ENCODE measurements at places on chromosomes 6 and 20.

GRCh38 chr6:71913444-71914234, 27.3 kb downstream of the RIMS1 start:
- DNase-seq, result no peak

- no peak for DNase-seq
These were observed 31.4 kb downstream of the STK38 start for GRCh38 chr6:36515844-36516243.

GRCh38 chr6:43389730-43390295, 20.4 kb upstream of the ZNF318 start:
- no peak for DNase-seq

DNA sequence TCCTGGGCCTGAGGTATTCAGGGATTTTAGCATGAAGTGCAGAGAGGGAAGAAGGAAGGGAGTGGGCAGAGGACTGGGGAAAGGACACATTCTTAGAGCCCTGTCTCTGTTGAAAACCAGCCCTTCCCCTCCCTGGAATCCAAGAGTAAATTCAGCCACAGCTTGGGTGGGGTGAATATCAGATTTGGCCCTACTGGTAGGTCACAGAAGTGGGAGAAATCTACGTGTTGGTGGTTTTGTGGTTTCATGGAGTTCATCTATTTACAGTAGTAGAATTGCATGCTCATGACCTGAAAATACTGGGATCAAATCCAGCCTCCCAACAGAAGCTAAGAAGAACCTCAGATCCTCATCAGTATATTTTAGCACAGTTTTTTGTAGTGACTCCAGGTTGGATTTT, 404.4 kb downstream of the BMP2 start:
- DNase-seq, result no peak

- DNase-seq, result no peak
These were observed 228.0 kb upstream of the SYNDIG1 start for GRCh38 chr20:24241466-24241865.

DNA sequence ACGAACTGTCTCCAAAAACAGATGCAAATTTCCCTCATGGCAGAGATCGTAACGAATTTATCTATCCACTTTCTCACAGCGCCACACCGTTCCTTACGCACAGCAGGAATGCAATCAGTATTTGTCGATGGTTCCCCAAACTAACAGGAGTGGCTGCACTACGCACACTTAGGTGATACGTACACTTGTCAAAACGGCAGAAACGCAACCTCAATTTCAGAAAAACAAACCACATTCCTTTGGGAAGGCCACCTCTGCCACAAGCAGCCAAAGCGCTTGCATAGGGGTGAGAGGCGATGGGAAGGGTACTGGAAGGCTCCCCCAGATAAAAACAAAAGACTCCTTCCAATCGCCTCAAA, 638 bp downstream of the MDN1 start:
- no peak for DNase-seq

- DNase-seq, result no peak
These were observed 94.4 kb downstream of the TOX2 start for GRCh38 chr20:44008806-44009678.

DNA sequence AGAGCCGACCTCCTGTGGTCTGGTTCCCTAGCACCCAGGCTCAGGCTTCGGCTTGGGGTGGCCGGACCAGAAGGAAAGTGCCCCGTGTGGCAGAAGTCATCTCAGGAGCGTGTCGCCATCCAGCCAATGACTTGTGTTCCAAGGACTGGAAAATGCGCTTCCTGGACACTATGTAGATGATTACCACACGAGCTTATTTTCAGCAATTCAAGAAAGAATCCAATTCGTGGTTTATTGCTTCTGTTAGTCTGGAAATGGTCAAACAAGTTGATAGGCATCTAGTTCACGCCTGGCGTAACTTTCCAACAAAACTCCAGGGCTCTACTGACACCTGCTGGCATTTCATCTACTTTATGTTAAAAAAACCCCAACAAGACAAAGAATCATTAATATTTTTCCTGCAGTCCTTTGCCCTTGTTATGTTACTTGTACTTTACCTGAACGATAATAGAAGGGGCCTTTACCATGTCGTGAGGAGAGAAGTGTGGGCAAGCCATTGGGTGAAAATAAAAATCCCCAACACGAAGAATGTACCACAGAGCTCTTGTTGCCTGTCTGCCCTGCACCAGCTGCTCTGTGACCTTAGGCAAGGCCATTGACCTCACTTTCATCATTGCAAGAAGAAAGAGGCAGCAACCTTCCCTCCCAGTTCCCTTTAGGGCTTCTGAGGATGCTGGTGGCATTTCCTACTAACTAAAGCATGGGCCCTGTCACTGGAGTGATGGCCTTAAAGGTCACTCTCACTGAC, 154.7 kb upstream of the LAMP5 start:
- DNase-seq, result no peak

- DNase-seq, result no peak
These were observed 7.6 kb upstream of the HIVEP2 start for GRCh38 chr6:142952614-142953013.

DNA sequence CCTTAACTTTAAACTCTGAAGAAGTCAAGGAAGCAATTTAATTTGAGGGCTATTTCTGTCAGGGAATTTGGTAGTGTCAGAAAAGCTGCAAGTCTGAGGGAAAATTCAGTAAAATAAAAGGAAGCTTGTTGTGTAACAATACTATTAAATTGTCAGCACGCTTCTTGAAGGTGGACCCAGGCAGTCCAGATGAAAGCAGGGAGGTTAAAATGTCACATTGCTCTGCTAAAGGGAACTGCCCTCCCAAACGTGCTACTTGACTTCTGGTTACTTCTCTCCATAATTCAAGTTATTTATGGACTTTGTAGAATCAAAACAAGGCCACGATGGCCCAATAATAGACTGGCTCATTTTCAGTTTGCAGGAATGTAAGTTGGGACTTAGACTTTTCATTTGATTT, 28.2 kb upstream of the ARMC2 start:
- no peak for DNase-seq

DNA sequence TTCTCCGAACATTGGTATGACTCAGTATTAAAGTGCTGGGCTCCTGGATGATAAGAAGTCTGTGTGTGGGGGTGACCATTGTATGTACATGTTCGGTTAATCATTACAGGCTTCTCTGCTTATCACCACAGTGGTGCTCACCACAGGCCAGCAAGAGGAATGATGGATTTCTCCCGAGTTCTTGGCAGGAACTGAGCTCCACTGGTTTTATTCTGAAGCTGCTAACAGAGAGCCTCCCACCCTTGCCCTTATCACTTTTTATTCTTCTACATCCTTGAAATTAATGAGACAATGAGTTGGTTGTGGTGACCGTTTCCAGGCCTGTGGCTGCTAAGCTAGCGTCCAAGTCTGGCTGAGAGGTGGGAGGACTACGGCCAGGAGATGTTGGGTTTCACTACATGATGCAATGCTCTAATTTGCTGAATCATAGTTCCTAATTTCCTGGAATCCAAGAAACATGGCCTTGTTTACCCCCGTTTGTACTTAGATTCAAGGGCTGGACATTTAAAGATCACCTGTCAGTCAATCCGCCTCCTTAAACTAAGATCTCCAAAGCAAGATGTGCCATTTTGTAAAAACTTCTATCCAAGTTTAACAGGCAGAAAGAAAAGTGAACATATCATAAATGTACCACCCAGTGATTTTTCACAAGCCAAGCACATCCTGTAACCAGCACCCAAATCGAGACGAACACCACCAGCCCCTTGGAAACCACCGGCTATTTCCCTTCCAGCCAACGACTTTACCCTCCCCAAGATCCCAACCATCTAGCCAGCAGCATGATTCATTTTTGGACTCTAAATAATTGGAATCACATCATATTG, 172.5 kb downstream of the FOXA2 start:
- no peak for DNase-seq

DNA sequence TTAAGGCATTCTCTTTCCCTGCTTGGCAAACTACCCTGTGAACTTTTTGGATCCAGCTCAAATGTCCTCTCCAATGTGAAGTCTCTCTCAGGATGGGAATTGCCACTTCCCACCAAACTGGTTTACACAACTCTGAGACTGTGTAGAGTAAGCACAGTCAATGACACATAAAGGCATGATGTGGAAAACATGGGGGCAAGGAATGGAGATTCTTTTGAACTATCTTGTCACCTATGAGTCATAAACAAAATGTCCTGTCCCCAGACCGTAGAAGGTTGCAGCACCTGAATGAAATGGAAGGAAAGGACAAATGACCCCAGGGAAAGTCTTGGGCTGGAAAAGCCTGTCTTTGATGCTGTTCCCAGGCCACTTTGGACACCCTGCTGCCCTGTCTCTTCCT, 11.0 kb upstream of the KIF13A start:
- no peak for DNase-seq

- DNase-seq, result no peak
These were observed 40.0 kb downstream of the PLG start for GRCh38 chr6:160742090-160742489.

- no peak for DNase-seq
These were observed 61.9 kb downstream of the GPR6 start for GRCh38 chr6:110039981-110040383.

DNA sequence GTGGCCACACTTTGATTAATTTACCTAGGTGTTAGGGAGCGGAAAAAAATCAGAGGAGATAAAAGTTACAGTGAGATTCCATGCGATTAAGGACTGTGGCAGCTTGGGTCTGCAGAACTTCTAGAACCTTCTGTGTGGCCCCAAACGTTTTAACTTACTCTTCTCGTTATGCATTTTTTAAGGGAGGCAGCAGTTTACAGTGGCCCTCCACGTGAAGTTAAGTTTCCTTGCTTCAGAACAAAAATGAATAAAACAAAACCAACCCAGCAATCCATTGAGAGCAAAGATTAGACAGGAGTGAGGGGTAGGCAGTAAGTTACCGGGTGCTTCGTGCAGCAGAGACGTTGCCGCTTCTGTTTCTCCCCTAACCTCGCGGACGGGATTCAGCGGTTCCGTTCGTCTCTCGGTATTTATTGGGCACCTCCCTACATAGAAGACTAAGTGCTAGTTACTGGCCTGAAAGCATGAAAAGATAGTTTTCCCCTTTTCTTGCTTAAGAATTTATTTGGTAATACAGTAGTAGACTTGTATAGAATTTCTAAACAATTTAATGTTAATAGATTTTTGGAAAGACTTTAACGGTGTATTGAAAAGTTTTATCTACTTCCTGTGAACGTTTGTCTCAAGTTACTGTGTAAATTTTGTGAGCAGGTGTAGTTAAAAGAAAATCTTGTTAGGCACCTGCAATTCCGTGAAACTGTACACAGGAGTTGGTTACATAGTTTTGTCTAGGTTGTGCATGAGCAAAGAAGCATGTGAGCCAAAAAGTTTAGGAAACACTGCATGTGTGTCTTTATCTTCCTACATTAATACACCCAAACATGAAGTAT, 1.1 kb downstream of the BAG2 start:
- peak; percentile 7 for DNase-seq

DNA sequence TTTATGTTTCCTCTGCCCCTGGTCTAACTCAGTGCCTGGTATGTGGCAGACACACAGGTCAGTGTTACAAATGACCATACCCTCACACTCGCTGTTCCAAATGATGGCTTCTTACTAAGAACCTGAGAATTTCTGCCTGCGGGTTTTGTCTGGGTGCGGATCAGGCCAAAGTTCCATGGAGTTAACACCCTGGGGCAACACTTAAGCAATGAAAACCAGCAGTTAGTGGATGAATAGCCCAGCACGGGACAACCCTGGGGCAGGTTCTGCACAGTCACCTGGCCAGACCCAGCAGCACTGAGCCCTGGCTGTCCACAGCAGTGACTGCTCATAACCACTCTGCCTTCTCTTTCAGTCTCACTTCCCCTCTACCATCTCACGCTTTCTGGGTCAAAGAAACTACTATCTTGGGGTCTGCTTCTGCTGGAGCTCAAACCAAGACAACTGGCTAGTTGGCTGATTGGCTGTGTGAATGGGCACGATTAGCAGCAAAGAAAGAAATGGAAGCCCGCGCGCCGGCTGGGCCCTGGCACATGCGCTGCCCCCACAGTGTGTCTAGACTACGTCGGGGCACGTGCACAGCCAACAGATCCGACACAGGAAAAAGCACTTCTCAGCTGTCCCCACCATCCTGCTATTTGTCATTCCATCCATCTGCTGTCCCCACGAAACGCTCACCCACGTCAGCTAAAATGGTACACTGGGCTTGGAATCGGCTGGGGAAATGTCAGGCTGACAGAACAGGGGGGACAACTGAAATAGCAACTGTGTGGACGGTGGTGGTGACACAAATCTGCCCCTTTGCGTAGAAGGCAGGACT, 36.6 kb downstream of the MGME1 start:
- DNase-seq, result no peak

DNA sequence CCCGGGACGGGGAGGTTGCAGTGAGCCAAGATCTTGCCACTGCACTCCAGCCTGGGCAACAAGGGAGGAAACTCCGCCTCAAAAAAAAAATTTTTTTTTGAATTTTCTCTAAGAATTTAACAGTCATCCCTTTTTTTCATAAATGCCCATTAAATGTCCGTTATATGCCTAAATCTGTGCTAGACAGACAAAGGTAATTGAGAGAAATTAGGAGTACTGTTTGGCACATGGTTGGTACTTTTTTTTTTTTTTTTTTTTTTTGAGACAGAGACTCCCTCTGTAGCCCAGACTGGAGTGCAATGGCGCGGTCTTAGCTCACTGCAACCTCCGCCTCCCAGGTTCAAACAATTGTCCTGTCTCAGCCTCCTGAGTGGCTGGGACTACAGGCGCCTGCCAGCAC, 1.7 kb downstream of the PCMT1 start:
- DNase-seq, result no peak

DNA sequence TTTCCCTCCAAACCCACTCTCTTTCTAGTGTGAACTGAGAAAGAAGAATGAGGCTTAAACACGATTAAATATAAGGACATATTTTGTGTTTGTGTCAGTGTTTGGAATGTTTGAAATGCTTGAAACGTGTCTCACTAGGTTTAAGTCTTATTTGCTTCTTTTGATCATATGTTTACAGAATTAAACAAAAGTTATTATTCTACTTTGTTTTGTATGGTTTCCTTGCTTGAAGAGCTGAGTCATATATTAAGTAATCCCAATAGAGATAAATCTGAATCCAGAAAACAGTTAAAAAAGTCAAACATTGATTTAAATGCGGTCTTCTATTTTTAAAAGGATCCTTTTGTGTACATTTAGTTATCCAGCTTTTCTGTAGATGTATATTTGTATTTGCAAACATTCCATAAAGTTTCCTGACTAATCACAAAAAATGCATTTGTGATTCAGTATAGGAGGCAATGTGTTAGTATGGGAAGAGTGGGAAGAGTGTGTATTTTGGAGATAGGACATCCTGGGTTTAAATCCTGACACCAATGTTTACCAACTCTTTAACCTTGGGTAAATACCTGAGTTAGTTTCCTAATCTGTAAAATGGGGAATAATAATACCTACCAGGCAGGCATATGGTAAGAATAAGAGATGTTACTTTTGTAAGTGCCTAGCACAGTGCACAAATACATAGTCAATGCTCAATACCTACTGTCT, 72.9 kb downstream of the TSBP1 start:
- no peak for DNase-seq

All from stimulated activated CD8-positive, alpha-beta memory T cell treated with anti-CD3 and anti-CD28 coated beads, Interleukin-4, amount 100 ng/mL, for 4 hours (primary cell).